ENCODE measurements at places on chromosomes 12 and 14.

- DNase-seq: peak; percentile 62
Observed at GRCh38 chr12:57001448-57001906, 4.9 kb downstream of the ZBTB39 start.

DNA sequence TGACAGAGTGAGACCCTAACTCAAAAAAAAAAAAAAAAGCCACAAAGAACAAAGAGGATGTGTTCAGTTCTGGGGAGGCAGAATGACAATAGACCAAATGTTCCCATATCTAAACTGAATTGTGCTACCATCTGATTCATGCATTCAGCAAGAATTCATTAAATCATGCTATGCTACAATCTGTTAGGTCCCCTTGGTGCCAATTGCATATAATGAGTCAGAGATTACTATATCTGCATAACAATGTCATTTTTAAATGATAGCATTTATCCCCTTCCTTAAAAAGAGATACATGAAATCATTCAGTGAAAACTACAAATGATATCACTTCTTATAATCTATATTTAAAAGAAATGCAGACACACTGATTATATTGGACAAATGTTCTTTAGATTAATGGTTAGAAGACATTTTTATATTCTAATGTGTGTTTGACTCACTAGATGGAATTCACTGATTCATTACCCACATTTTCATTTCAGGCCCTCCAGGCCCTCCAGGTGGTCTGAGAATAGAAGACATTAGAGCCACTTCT is 207.6 kb upstream of the PDZRN4 start:
- no peak for DNase-seq

- DNase-seq: no peak
Observed at GRCh38 chr14:67477926-67478799, 10.4 kb downstream of the TMEM229B start.

DNA sequence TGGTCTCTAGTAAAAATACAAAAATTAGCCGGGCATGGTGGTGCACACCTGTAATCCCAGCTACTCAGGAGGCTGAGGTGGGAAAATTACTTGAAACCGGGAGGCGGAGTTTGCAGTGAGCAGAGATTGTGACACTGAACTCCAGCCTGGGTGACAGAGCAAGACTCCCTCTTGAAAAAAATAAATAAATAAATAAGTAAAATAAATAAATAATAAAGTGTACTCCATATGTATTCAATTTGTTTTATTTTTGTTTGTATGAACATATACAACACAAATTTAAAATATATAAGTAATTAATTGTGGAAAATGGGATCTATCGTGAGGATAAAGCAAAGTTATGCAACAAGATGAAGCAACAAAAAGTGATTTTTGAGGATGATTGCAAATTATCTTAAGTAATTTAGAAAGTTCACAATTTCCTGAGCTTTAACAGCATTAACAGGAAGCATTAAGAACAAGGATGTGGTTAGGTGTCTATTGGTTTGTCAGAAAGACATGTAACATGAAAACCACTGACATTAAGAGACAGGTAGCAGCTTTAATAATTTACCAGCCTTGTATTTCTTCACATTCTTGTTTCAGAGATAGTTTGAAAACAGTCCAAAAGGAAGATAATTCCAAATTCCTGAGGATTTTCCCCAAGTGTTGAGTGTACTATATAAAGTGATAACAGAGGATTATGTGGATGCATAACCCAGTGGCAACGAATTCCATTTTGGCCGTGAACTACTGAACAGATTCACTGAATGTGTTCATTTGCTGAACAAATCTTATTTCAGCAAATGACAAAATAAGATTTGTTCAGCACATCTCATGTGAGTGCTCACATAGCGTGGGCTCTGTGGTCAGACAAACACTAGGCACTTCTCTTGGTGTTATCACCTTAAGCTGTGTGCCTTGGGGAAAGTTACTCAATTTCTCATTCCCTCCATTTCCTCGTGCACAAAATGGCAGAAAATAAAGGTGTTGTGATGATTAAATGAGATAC is 68.6 kb upstream of the RESF1 start:
- no peak for DNase-seq

DNA sequence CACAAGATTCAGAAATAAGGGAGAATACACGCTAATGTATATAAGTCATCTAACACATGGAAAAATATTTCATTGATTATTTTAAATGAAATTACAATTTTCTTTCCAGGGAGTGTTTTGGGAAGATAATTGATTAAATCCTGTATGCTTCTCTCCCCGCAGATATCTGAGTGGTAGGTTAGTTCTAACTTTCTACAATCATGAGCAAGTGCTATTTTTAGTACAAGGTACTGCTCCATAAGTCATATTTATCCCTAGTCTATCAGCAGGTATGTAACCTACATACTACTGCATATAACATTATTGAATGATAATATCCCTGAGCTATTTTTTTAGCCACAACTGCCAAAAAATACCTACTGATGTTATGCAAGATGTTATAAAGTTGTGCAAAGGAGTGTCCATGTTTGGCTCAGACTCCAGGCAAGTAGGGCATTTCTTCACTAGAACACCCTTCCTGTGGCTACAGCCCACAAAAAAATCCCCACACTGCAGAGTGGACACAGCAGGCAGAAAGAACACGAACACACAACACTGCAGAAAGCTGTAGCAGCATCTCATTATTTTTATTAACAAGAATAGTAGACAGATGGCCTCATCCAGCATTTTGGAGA is 87.0 kb downstream of the SEC23A start:
- DNase-seq: no peak

DNA sequence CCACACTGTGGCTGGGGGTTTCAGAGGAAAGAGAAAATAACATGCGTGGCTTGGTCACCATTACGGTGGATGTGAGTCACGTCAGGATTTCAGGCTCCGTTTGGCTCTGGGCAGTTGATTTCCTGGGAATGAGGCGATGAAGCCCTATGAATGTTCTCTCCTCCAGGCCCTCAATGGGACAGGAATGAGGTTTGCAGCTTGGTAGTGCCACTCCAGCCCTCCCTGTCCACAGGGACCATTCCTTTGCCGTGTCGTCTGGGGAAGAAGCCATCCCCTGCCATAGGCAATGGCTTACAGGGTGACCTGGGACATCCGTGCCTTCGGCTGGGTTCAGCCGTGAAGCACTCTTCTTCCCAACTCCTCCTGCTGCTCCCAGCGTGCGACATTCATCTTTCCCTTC is 95.0 kb downstream of the FBXL14 start:
- DNase-seq: no peak

DNA sequence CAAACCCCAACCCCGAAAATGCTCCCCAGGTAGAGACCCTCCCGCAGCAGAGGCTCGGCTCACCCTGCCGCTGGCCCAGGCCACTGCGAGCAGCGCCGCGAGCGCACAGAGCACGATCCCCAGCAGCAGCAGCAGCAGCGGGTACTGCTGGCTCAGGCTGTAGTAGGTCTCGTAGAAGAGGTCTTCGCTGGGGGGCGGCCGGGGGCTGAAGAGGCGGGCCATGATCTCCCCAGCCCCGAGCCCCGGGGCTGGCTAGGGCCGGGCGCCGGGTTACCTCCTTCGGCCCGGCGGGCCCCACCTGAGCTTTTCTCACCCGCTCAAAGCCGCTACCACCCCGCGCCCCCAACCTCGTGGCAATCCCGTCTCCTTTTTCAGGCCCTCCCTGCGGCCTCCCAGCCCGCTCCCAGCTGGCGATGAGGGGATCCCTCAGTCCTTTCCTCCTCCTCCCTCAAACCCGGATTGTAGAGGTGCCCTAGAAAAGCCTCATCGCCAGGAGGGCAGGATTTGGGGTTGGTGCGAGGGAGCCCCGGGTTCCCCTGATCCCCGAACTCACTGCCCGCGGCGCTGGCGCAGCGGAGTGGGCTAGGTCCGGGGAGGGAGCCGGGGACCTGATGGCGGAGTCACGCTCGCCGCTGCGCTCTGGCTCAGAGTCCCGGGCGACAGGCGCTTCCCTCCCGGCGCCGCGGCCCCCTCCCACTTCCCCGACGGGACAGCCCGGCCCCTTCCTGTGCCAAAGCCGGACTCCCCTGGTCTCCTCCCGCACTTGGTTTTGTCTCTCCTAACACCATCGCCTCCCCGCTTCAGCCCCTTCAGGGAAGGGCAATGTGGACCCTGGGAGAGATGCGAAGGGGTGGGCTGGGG is at the start of gene ADCY4:
Gene ADCY4, minus strand, starts transcription at position 641 of the 861 bp plus-strand sequence. Its CDS starts 419 bp downstream, at position 222.
- no peak for DNase-seq

- DNase-seq: no peak
Observed at GRCh38 chr12:120249266-120249874, 16.2 kb downstream of the PXN start.

- no peak for DNase-seq
Observed at GRCh38 chr12:57057067-57057751, 7.3 kb upstream of the MYO1A start.
